ENCODE measurements at places on chromosomes 7 and 10.

GRCh38 chr10:63972949-63973827 lies 452.0 kb downstream of the REEP3 start:
- no peak for DNase-seq

GRCh38 chr7:8035647-8036518 lies 67.3 kb downstream of the GLCCI1 start:
- DNase-seq = no peak

- no peak for DNase-seq
Measured at GRCh38 chr7:46444256-46444655, 523.2 kb upstream of the IGFBP3 start.

GRCh38 chr7:97090761-97091353 lies 26.6 kb upstream of the SDHAF3 start:
- no peak for DNase-seq

DNA sequence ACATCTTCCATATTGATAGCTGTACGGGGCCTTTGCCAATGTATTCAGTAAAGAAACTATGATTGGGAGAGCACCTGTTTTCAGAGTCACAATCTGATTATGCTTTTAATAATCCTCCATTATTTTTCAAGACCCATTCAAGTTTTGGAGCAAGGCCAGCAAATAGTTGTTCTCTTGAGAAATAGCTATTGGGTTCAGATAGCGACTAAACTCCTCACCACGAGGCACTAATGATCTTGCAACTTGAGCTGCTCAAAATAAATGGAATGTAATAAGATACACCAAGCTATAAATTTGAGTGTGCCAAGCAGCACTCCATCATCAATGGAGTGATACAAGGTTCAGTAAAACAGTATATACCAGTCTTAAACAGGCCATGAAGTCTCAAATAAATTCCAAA lies 7.4 kb upstream of the MALRD1 start:
- DNase-seq = no peak

GRCh38 chr10:72126184-72126871 lies 38.0 kb upstream of the SPOCK2 start:
- no peak for DNase-seq

DNA sequence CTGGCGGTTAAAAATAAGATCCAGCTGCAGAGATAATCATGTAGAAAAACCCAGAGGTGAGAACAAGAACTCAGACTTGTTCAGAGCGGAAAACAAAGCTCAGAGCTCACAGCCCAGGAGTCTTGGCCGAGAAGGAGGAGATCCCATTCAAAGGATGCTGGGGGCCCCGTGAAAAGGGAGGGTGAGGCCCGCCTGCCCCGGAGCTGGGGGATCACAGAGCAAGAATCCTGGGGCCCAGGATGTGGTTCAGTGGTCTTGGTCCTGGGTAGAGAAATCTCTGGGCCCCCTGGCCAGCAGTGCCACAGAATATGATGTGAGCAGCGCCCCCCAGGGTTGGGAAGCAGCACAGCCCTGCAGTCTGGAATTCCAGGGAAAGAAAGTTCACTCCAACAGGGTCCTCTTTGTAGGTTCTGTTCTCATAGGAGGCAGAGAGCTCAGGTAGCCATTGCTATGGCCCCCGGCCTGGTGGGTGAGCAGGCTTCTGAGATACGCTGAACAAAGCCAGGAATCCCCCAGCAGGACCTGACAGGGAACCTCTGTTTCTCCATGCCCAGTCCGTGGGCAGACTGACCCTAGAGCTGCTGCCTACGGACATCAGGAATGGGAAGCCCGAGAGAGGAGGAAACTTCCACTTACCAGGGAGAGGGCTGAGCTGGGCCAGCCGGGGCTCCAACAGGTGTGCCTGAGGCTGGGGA lies 77.7 kb upstream of the GNA12 start:
- DNase-seq = no peak

Data from skin of body (tissue), 3 donors.